ENCODE measurements at places on chromosomes 3 and 15.

GRCh38 chr3:36693670-36694069 is 70.7 kb downstream of the DCLK3 start:
- DNase-seq: no peak

- peak; percentile 58 for DNase-seq
Observed at GRCh38 chr3:127560051-127560787, 30.3 kb downstream of the TPRA1 start.

DNA sequence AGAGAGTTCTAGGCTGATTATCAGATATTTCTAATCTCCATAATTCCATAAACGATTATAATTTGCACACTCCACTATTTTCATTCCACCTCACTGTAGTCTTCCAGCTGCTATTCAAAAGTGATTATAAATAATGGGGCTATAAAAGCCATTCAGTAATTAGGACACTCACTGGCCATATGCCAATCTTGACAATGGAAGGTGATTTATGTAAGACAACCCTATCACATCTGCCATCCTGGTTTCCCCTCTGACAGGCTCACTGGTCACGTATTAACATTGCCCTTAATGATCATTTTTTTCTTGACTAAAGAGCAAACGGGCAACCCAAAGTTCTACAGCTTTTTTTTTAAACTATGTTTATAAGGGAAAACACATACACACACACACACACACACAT is 402.4 kb downstream of the MAGI1 start:
- peak; percentile 98 for DNase-seq

DNA sequence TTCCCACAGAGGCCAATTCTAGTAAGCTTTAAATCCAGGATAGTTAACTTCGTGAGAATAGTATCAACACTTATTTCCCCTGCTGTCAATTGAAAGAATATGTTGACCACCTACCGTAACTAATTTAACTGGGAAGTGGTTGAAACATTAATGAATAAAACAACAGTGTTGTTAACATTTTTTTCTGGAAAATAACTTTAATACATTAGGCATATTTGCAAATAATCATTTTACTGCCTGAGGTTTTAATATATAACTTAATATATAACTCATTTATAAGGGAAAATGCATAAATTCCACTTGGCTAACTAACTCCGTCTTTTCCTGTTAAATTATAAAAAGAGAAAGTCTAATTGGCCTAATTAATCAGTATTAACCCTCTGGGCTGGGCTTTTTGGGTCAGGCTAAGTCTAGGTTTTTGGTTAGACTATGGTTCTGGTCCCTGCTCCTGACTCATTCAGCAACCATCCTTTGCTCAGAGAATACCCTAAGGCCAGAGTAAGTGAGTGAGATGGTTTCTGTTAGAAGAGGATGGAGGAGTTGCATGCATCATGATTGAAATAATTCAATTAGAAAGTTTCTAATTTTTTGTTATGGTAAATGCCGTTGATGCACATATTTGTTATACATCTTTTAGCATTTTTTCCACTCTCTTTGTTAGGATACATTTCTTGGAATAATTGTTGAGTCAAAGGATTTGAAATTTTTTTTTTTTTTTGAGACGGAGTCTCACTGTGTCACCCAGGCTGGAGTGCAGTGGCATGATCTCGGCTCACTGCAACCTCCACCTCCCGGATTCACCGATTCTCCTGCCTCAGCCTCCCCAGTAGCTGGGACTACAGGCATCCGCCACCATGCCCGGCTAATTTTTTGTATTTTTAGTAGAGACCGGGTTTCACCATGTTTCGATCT is 10.8 kb upstream of the SKIL start:
- DNase-seq: no peak

DNA sequence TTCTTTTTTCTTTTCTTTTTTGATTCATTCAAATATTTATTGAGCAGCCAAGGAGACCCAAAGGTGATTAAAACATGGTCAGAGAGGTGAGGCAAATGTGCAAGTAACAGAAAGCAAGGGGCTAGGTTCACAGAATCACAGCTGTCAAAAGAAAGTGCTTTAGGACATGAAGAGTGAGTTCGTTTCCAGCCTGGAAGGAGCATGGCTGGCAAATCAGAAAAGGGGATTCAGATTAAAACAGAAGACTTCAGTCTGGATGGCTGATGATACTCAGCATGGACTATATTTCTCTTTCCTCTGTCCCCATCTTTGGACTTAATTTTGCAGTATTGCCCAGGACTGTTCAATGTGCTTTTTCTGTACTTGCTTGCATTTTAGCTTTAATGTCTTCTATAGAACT is 151.2 kb downstream of the NR1D2 start:
- no peak for DNase-seq

- DNase-seq: no peak
Observed at GRCh38 chr3:35746492-35746891, 107.2 kb downstream of the ARPP21 start.

GRCh38 chr3:37571269-37571668 is 290.4 kb upstream of the CTDSPL start:
- DNase-seq: peak; percentile 36

- peak; percentile 45 for DNase-seq
Observed at GRCh38 chr15:63440756-63441155, 59.1 kb upstream of the CA12 start.

DNA sequence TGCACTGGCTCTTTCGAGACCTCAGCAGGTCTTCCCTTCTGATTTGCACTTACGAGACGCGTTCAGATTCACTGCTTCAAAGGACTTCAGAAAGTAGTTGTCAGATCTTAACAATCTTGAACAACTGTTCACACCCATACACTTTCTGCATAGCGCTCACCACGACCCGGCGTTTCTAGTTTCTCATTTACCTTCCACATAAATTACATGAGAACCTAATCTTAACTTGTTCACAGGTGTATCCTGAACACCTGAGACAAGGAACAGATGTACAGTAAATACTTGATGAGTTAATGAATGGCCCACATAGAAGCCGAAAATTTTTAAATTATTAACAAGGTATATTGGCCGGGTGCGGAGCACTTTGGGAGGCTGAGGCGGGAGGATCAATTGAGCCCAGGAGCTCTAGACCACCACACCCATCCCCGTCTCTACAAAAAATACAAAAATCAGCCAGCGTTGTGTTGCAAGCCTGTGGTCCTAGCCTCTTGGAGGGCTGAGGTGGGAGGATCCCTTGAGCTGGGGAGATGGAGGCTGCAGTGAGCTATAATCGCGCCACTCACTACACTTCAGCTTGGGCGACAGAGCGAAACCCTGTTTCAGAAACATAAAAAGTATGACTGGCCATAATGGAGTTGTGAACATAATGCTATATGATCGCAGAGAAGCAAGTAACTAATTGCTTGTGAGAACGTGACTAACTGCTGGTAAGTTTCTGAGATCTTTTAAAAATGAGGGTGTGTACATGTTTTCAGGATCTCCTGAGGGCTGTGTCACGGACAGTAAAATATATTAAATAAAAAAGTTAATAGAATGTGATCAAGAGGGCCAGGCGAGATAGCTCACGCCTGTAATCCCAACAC is 984 bp upstream of the SMARCC1 start:
- DNase-seq: no peak

GRCh38 chr3:48634661-48635221 is 520 bp downstream of the SLC26A6 start:
- peak; percentile 60 for DNase-seq

DNA sequence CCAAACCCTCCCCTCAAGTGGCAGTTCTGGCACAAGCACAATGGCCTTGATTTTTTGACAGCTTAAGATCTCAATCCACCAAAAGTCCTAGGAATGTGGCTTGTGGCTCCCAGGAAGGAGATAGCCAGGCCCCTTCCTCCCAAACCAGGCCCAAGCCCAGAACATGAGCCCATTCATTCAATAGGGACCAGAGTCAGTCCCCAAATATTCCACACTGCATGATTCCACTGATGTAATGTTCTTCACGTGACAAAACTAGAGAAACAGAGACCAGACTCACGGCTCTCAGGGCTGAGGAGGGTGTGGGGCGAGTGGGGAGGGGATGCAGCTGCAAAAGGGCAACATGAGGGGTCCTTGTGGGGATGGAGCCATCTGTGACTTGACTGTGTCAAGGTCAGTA is 25.5 kb downstream of the ABTB1 start:
- no peak for DNase-seq

- no peak for DNase-seq
Observed at GRCh38 chr15:89003865-89004725, 84.2 kb upstream of the ABHD2 start.

GRCh38 chr15:85016275-85016674 is 34.6 kb downstream of the PDE8A start:
- no peak for DNase-seq

- DNase-seq: no peak
Observed at GRCh38 chr3:194080436-194080835, 55.5 kb upstream of the HES1 start.

DNA sequence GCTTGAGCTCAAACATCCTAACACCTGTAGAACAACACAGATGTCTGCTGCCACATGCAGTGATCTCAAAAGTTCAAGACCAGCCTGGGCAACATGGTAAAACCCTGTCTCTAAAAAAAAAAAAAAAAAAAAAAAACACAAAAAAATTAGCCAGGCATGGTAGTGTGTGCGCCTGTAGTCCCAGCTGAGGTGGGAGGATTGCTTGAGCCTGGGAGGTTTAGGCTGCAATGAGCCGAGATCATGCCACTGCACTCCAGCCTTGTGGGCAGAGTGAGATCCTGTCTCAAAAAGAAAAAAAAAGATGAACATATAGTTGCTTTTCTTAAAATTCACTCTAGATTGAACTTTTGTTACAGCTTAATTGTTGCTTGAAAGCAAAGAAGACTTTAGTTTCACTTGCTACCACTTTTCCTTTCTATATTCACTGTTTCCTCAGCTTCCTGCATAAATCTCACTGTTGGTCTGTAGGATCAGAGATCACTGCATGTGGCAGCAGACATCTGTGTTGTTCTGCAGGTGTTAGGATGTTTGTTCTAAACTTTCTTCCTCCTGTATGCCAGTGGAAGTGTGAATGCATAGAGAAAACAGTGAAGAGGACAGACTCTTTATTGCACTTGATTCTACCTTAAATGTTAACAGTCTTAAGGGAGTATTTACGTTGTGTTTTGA is 12.6 kb downstream of the RAB11A start:
- DNase-seq: no peak

GRCh38 chr3:127700406-127700805 is 27.7 kb downstream of the ABTB1 start:
- DNase-seq: peak; percentile 52

DNA sequence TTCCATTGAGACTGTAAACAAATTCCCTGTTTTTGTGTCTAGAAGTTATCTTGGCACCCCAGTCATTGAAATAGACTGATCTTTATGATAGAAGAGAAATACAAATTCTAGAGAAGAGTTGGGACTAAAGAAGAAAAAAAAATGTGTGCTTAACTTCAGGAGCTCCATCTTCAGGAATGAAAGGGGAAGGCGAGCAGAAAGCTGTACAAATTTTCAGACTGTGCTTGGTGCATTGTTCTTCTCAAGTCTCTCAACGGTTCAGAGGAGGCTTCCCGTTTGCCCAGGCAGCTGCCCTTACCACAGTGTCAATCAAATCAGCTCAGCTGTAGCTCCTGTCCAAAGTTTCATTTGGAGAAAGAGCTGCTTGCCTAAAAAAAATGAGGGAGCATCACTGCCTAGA is 41.7 kb downstream of the OXSM start:
- peak; percentile 15 for DNase-seq

- DNase-seq: no peak
Observed at GRCh38 chr3:74523811-74524210, 90.6 kb downstream of the CNTN3 start.

GRCh38 chr3:68234076-68234780 is 579.8 kb upstream of the SUCLG2 start:
- no peak for DNase-seq

- no peak for DNase-seq
Observed at GRCh38 chr3:197590313-197590962, 34.7 kb upstream of the BDH1 start.

DNA sequence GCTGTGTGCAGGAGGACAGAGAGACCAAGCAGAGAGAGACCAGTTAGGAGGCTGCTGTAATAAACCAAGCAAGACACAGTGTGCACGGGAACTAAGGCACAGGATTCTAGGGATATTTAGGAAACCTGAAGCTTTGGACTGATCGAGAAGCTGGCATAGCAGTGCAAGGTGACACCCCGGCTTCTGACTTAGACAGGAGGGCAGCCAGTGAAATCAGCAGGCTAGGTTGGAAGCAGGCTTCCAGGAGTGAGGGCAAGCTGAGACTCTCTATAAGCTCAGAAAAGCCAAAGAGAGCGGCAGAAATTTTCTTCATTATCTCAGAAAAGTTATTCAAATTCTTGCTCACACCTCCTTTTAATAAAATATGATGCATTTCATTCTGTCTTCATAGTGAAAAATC is 104.6 kb downstream of the LIPC start:
- no peak for DNase-seq

GRCh38 chr15:101138913-101139880 is 112.7 kb downstream of the CHSY1 start:
- peak; percentile 87 for DNase-seq

- DNase-seq: no peak
Observed at GRCh38 chr3:52018319-52019000, 22.8 kb upstream of the RPL29 start.

DNA sequence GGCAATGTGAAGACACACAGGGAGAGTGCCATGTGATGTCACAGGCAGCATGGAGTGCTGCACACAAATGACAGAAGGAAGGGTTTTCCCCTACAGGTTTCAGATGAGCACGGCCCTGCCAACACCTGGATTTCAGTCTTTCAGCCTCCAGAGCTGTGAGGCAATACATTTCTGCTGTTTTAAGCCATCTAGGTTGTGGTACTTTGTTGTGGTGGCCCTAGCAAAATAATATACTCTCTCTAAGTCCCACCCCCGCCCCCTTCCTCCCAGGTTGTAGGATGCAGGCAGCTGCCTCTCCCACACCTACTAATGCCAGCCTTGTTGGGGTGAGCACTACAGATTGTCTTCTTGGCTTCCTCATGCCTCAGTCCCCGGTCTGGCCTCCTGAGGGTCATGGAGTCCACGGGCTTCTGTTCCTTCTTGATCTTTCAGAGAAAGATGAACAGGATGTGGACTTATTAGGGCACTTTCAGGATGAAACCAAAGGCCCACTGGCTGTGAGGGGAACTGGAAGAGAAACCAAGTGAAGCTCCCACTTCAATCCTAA is 180.0 kb downstream of the CD47 start:
- no peak for DNase-seq
